NCI-H187 treated with DMSO at 0.1 percent for 48 hours (cell line): ENCODE measurements at places on chromosomes 7 and 10.

- no peak for DNase-seq
Observed at GRCh38 chr7:131105799-131106680, 221.6 kb upstream of the MKLN1 start.

DNA sequence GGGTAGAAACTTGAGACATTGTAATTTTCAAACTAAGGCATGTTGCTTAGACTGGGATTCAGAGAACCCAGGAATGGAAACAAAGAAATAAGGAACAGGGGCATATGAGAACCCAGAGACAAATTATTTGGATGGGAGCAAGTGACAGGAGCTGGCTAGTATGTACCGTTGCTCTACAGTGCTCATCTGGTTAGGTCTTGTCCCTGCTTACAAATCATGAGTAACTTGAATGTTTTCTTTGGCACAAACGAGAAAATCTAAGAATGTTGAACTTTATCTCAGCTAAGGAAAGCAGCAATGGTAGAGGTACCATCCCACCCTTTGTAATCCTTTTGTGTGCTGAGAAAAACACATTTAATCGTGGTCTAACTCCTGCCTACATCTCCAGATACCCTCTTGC is 116.0 kb upstream of the IMMP2L start:
- DNase-seq = no peak

DNA sequence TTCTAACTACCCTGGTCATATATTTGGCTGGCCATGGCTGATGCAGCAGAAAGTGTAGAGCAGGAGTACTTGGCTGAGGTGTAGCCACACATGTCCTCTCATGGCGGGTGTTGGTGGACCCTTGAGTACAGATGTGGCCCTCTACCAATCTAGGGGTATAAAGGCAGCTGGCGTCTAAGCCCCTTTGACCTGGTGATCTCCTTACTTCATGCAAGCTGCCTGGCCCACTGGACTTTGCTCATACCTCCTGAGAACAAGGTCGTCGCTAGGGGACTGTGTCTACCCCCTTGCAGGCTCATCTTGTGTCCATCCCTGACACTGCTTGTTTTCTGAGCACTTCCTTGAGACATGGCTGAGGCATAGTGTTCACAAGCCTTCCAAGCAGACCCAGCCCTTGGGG is 287.8 kb downstream of the RPS24 start:
- no peak for DNase-seq

GRCh38 chr10:26837139-26837538 is 23.6 kb downstream of the ABI1 start:
- no peak for DNase-seq

DNA sequence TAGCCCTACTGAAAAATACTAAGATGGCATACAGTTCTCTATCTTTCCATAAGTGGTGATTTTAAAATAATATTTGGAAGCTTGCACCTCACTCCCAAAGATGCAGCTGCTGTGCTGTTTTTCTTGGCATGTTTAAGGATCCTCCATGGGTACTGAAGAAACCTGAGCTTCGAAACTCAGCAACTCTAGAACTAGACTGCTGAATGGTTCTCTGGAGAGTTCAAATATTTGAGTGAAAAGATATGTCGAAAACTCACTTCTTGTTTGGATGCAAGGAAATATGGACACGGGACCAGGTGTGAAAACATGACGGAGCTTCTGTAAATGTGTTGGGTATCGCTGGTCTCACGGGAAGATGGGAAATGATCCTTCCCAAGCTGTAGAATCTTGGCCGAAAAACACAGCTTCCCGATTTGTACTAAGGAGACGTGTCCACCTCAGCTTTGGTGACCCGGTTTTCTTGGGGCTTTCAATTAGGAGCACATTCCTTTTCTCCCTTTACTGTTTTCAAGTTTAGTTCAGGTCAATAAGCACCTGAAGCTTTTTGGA is 543.8 kb upstream of the NRP1 start:
- DNase-seq = no peak

GRCh38 chr10:90222372-90222771 is 521.0 kb downstream of the KIF20B start:
- no peak for DNase-seq

GRCh38 chr10:76282061-76283025 is 850.9 kb downstream of the LRMDA start:
- DNase-seq = peak; percentile 1

GRCh38 chr7:77655836-77656455 is 40.3 kb upstream of the RSBN1L start:
- no peak for DNase-seq

DNA sequence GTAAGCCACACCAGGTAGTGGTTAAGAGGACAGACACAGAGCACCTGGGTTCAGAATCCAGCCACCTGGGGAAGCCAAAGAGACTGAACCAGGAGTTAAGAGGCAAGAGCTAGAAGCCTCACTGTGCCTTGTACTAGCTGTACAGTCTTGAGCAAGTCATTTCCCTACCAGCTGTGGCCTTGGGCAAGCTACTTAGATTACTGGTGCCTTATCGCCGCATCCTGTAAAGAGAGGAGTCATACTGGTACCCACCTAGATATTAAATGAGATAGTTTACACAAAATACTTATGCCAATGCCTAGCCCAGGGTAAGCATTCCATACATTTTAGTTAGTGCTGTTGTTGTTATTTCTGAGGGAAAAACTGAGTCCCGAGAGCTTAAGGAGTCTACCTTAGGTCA is 47.7 kb downstream of the HABP2 start:
- no peak for DNase-seq

DNA sequence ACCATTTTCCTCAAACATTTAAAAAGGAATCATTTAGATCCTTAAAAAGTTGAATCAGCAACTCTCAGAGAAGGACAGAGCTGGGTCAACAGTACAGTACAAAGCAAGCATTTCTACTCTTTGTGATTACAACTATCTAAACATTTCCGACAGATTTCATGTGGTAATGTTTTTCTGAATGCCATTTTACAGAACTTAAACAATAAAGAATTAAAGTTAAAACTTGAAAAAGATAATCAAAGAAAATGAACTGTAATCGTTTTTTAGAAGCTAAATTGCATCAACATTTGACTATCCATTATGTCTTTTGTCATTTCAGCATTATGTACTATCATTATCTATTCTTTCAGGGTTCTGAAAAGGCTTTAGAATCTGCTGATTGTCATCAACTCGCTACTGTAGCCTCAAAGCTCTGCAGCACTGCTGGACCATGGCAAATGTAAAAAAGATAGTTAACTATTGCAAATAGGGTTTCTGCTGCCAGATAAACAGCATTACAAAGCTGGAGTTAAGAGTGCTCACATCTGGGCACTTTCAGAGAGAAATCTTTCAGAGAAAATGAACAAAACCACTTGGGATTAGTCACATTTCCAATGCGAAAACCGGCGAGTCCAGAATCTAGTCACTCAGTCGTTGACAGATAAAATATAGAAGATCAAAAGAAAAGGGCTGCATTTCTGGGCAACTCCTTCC is 160.4 kb upstream of the LAMB4 start:
- DNase-seq = no peak

GRCh38 chr10:105239311-105240219 is 598.5 kb downstream of the SORCS3 start:
- DNase-seq = no peak

GRCh38 chr10:47109906-47110305 is 190.1 kb upstream of the GDF10 start:
- DNase-seq = no peak

- DNase-seq = no peak
Observed at GRCh38 chr10:74056050-74056818, 58.3 kb downstream of the VCL start.

- no peak for DNase-seq
Observed at GRCh38 chr7:65225422-65226006, 148.1 kb upstream of the ZNF92 start.

DNA sequence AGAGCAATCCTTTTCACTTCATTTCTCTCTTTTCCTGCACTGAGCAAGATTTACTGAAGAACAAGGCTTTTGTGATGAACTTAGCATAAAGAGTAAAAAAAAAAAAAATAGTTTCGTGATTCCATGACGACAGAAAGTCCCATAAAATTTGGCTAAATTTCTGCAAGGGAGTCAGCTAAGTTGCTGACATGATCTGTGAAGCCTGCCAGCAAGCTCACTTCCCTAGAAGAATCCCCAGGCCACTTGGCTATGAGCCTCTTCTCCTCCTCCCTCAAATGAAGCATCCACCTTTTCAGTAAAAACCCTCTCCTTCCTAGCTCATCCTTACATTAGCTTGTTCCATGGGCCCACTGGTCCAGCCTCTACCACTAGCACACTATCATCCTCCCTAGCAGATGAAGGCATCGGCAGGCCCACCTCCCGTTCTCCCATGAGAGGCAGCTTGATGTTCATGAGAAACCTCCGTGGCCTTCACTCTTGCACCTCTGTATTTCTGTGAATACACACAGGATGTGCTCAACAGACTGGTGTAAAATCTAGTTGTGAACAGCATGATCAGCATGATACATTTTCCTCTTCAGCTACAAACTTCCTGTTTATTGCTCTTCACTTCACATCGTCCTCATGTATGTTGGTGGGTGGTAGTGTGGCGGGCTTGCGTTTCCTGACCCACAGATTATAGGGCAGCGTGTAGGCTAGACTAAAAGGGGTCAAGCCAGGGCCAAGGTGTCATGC is 30.9 kb downstream of the GIMAP8 start:
- no peak for DNase-seq

DNA sequence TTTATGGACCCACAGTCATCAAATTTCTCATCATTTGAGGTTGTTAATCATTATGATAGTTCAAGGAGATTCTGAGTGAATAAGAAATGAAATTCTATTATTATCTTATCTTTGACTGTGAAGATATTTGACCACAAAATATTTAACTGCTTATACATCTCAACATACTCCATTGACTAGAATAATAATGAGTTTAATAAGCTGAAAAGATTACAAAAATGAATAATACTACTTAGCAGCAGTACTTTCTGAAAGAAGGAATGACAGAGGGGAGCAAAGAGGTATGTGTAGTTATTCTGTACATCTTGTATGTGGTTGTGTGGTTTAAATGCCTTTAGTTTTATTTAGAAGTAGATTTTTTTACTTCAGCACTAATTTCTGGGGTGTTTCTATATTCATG is 214.2 kb downstream of the PRKG1 start:
- DNase-seq = no peak

DNA sequence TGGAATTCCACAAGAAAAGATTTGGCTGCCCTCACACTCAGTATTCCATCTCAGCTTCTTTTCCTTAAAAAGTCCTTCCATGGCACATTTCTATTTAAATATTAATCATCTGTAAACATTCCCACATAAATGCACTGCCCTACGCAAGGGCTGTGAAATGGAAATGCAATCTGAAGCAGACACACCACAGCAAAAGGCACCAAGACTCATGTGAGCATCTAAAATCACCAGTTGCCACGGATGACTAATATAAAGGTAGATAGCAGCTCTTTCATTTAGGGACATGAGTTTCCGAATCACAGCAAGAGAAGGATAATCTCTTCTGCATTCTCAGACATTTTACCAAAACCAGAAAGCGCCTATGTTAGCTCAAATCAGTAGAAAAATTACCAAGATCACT is 31.6 kb downstream of the COA1 start:
- no peak for DNase-seq

DNA sequence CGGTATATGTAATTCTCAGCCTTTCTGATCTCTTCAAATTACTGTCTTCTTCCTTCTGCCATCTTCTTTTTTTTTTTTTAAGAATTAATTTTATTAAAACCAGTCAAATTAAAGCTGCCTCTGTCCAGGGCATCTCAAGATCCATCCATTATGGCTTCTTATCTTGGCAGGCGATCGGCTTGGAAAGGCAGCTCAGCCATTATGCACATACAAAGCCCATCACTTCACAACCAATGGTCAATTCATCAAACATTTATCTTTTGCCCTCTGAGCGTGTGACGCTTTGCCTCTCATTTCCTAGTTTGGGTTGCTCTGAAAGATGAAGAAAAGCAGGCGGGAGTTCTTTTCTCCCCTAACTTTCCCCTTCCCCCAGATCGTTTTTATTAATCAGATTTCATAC is 591.6 kb downstream of the LRMDA start:
- DNase-seq = no peak

GRCh38 chr10:119466076-119466475 is 76.4 kb downstream of the RGS10 start:
- DNase-seq = no peak

DNA sequence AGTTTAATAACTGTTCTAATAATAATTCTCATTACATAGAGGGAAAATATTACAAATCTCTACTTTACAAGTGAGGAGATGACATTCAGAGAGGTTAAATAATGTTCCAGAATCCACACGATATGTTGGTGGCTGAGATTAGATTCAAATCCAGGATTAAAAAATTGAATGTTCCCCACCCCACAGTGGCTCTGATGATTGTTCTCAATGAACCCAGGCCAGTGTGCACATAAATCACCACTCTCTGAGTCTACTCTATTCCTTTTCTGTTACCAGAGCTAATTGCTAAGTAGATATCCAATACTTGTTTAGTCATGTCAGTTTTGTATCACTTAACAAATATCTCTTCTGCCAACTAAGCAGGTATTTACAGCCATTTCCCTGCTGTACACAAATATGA is 281.0 kb downstream of the ABCA13 start:
- no peak for DNase-seq

- no peak for DNase-seq
Observed at GRCh38 chr10:51204701-51205100, 130.4 kb downstream of the PRKG1 start.

GRCh38 chr7:28296571-28297483 is 115.5 kb upstream of the CREB5 start:
- DNase-seq = peak; percentile 0

DNA sequence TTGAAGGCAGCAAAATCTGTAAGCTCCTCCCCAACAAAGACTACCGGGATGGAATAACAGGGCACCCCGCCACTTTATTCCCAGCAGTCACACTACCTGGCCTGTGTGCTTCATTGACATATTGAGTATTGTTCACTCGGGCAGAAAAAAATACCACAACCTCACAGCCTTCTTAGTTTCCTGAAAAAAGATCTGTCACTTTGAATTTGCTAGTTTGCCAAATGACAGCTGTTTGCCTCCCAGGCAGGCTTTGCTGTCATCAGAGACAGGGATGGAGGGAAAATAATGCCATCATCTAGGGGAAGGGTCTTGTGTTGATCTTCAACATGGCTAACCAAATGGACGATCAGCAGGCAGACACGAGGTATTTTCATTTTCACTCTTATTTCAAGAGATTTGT is 26.9 kb downstream of the BMPER start:
- no peak for DNase-seq

DNA sequence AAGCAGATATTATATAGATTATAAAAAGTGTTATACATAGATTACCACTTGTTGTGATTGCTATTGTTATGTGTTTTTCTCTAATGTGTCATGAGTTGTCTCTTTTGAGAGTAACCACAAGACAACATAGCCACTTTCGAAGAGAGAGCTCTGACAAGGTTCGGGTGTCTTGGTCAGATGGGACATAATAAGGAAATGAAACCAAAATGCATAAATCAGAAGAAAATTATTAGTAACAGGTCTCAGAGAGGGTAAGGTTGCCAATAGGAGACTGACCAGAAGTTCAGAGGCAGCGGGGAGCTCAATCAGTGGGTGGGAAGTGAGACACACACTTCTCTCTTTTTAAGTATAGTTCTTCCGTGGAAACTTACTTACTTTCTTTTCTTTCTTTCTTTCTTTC is 639.2 kb upstream of the POT1 start:
- no peak for DNase-seq

- DNase-seq = no peak
Observed at GRCh38 chr10:79171504-79171903, 102.7 kb downstream of the ZMIZ1 start.

- no peak for DNase-seq
Observed at GRCh38 chr10:70323138-70323696, 39.4 kb upstream of the NPFFR1 start.

GRCh38 chr10:58666024-58666423 is 153.4 kb downstream of the BICC1 start:
- no peak for DNase-seq

- no peak for DNase-seq
Observed at GRCh38 chr10:43686414-43686813, 37.7 kb upstream of the ZNF32 start.

GRCh38 chr7:140229101-140229525 is 52.3 kb upstream of the KDM7A start:
- no peak for DNase-seq
